ENCODE measurements at places on chromosomes 4 and X.
A peak's percentile ranks its signal among the peaks of the same experiment; 100 is the strongest.

DNA sequence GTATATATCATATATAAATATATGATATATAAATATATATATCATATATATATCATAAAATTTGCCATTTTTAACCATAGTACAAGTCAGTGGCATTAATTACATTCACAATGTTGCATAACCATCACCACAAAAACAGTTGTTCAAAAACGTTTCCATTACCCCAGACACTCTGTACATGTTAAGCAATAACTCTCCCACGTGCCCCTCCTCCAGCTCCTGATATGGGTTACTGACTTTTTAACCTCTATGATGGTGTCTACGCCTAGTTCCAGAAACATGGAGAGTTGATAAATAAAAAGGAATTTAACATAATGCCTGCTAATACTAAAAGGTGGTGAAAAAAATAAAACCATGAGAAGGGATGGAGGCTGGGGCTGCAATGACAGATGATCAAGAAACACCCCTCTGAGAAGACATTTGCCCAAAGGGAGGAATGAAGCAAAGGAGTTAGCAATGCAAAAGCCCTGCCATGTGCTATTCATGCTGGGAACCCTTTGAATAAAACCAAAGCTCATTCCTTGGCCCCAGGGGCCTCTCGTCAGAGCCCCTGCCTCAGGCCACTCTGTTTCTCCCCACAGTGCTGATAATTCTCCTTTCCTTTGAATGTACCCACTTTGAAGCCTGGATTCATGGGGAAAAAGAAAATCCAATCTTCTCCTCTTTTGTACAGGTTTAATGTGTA is 144.3 kb downstream of the NWD2 start:
- DNase-seq: no peak

- no peak for DNase-seq
These were observed 95.4 kb downstream of the NYX start for GRCh38 chrX:41542536-41542935.

- no peak for DNase-seq
These were observed 56.0 kb upstream of the MID1 start for GRCh38 chrX:10676235-10676957.

- no peak for DNase-seq
These were observed 492.0 kb downstream of the PCDH11X start for GRCh38 chrX:92270936-92271855.

DNA sequence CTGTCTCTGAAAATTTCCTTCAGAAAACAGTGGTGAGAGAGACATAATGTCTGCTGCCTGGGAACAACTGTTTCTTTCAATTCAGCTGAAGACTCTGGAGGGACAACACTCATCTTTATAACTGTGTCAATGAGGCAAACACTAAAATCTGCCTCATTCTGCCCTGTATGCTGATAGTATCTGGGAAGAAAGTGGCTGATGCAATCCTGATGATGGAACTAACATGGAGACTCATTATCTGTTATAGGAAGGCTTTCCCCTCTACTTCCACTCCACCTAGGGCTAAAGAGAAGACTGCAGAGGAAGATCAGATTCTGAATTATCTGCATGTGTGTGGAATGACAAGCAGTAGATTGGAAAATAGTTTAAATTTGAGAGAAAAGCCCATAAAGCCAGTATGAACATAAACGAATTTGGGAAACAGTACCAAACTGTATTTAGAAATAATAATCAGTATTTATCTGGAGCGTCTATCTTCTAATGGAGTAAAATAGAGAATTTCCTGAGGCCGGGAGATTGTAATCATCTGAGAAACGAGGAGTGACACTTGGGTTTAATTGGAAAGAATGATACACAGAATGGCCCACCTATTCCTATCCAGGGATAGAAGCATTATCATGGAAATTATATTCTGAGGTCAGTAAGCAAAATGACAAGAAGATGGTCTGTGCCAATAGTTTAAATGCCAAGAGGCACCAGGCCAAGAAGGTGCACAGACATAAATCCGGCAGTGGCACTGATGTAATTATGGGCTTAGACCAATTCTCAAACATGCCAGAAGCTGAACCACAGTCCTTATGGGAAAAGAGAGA is 85.4 kb downstream of the SHISA3 start:
- DNase-seq: no peak

- DNase-seq: no peak
These were observed 28.6 kb downstream of the CBR4 start for GRCh38 chr4:168981460-168981859.

GRCh38 chr4:100581337-100581736 is 63.5 kb upstream of the EMCN start:
- no peak for DNase-seq

- peak; percentile 14 for DNase-seq
These were observed 36.6 kb downstream of the ANAPC10 start for GRCh38 chr4:145061318-145061920.

- no peak for DNase-seq
These were observed 576.5 kb upstream of the GNPDA2 start for GRCh38 chr4:45302828-45303227.

GRCh38 chr4:25032126-25032525 is 1.4 kb upstream of the LGI2 start:
- no peak for DNase-seq

GRCh38 chrX:40154250-40154852 is 56.6 kb upstream of the BCOR start:
- peak; percentile 23 for DNase-seq

- DNase-seq: peak; percentile 5
These were observed 98.4 kb downstream of the ZNF827 start for GRCh38 chr4:145840162-145840768.

DNA sequence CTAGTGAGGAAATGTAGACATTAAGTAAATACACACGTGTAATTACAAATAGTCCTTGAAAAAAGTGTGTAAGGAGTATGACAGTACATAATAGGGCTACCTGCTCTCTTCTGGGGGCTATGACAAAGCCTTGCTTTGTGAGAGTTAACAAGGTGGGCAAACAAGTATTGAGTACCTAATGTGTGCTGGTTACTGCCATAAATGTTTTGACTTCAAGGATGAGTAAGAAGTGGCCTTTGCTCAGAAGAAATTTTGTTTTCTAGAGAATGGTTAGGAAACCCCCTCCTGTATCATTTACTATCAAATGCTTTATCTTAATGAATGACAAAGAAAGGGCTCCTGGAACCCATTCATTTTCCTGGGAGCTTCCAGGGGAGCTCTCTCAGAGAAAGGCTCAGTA is 167.0 kb upstream of the CASK start:
- DNase-seq: no peak

GRCh38 chr4:8739820-8740665 is 131.6 kb downstream of the HMX1 start:
- no peak for DNase-seq

GRCh38 chr4:155007660-155008176 is 200.7 kb upstream of the NPY2R start:
- no peak for DNase-seq

GRCh38 chr4:187071946-187072600 is 348.4 kb upstream of the FAT1 start:
- no peak for DNase-seq

DNA sequence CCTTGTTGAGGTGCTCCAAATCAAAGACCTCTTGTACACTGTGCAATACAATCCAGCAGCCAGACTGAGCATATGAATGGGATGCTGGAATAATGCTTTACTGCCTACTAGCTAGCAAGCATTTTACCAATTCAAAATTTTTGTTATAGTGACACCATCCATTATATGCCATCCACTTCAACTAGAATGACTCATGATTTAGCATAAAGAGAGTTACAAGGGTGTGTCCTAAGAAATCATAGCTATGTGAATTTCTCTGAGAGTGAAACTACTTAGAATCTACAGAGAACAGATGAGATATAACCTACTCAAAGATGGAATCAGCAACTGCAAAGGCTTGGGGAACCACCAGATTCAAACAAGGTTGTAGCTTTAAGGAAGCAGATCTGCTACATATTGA is 221.9 kb downstream of the LHFPL1 start:
- DNase-seq: no peak

GRCh38 chr4:35653451-35653850 is 590.9 kb downstream of the ARAP2 start:
- no peak for DNase-seq

GRCh38 chrX:150902434-150903109 is 4.1 kb upstream of the CD99L2 start:
- DNase-seq: no peak

DNA sequence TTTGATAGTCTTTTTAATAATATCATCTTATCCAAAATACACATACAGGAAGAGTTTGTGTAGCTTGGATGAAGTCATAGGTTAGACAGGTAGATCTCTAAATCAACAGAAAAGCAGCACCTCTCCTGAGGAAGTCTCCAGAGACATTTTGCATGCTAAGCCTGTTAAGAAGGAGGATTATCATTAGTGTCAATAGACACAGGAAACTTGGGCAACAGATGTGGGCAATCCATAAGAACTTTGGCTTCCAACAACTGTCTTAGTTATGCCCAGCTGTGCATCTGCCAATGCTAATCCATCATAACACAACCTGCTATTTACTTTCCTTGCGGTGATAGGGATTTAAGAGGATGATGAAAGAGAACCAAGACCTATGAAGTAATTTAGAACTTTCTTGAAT is 1052.6 kb downstream of the RPA4 start:
- DNase-seq: no peak

GRCh38 chrX:139909712-139910111 is 23.1 kb downstream of the ATP11C start:
- DNase-seq: no peak

- no peak for DNase-seq
These were observed 19.3 kb upstream of the SPIN2A start for GRCh38 chrX:57156397-57157049.

DNA sequence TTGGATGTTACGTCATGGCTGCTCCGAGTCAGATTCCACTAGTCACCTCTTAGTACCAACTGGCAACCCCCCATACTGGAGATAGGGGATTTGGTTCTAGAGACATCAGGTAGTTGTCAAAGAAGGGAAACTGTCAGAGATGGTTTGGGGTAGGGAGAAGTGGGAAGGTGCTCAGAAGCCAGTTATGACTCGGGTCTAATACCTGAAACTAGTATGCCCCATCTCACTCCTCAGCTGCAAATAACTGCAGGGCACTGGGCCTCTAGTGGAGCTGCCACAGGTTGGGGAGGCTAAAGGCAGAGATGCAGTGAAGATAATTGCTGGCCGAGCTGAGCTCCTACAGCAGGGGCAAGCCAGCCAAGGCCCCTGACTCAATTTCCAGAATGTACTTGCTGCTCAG is 30.0 kb downstream of the OTUD6A start:
- DNase-seq: no peak

DNA sequence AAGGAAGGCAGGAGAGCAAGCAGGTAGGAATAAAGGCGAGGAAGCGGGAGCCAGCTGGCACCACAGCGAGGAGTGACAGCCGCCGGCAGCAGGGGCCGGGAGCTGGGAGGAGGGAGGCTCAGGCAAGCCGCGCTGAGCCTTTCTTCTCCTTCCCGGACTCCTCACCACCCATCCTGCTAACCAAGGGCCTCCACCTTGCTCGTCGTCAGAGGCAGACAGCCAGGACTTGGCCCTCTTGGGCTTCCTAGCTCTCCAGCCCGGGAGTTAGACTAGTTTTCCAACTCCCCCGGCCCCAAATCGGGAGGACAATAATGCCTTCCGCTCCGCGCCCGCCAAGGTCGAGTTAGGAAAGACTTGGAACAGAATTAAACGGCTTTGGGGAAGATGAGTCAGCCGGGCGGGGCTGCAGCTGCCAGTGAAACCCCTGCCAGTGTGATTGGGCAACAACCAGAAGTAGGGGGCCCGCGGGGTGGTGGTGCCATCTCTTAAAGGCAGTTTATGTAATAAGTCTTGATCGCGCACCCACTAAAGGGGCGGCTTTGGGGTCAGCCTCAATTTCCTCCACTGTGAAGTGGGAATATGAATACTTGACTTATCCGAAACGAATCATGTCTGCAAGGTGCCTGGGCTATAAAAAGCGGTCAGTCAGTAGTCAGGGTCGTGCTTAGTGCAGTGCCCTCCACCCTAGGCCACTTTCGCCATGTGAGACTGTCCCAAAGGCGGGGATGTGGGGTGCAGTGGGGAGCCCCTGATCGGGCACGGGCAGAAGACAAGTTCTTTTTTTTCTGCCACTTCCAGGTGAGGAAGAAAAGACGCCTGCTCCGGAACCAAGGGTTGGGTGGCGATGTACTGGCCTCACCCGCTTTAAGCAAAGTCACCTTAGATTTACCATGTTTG is 6.7 kb upstream of the HSD17B10 start:
- no peak for DNase-seq

DNA sequence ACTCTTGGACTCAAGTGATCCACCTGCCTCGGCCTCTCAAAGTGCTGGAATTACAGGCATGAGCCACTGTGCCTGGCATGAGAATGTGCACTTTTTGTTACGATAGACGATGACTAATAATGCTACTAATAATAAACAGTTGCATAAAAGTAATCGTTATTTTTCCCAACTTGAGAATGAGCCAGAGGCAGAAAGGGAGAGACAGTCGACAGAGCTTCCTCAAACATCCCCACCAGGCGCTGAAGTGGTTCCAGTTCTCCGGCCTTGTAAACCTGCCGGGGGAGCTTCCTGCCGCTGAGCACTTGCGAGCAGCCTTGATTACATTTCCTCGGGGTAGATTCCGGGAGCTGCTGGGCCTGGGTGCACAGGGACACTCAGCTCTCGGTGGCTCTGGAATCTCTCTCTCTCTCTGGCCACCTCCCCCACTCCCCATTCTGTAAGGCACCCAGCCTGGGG is 8.9 kb upstream of the HTRA3 start:
- DNase-seq: no peak

- no peak for DNase-seq
These were observed 39.8 kb downstream of the FAM193A start for GRCh38 chr4:2576290-2576689.

DNA sequence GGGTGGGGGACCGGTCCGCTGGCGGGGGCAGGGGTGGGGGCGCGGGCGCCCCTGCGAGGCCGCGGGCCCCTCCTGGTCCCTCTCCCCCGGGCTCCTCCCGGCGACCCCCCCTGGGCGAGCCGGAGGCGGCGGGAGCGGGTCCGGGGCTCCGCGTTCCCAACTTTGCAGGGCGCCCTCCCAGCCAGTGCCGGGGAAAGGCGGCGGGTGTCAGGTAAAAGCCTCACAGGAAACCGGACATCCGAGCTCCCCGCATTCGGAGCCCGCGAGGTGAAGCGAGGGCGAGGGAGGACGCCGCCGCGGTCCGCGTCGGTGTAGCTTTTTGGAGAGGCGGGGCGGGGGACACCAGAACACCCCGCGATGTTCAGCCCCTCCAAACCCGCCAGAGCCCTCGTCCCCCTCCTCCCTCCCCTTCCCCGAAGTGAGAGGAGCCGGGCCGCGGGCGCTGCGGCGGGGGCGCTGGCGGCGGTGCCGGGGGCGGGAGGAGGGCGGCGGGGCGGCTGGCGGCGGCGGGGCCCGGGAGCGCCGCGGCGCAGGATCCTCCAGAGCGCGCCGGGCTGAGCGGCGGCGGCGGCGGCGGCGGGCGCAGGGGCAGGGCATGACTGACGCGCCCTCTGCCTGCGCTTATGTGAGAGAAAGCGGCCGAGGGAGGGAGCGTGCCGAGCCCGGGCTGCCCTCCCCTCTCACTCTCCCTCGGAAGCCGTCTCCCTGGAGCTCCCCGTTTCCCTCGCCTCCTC is at the start of gene VEGFC:
VEGFC (minus strand) TSS at position 597 of the 734 bp plus-strand sequence. CDS start 611 bp downstream, outside the sequence.
- no peak for DNase-seq
